ENCODE measurements at places on chromosomes 3 and 15.

GRCh38 chr3:8863891-8864290 lies 94.5 kb upstream of the OXTR start:
- DNase-seq, result no peak

GRCh38 chr15:90033006-90033405 lies 31.9 kb downstream of the ZNF710 start:
- DNase-seq, result no peak

- DNase-seq, result no peak
Observed at GRCh38 chr3:8638994-8639658, 5.5 kb downstream of the SSUH2 start.

GRCh38 chr3:40187945-40188344 lies 121.6 kb upstream of the EIF1B start:
- DNase-seq, result no peak

DNA sequence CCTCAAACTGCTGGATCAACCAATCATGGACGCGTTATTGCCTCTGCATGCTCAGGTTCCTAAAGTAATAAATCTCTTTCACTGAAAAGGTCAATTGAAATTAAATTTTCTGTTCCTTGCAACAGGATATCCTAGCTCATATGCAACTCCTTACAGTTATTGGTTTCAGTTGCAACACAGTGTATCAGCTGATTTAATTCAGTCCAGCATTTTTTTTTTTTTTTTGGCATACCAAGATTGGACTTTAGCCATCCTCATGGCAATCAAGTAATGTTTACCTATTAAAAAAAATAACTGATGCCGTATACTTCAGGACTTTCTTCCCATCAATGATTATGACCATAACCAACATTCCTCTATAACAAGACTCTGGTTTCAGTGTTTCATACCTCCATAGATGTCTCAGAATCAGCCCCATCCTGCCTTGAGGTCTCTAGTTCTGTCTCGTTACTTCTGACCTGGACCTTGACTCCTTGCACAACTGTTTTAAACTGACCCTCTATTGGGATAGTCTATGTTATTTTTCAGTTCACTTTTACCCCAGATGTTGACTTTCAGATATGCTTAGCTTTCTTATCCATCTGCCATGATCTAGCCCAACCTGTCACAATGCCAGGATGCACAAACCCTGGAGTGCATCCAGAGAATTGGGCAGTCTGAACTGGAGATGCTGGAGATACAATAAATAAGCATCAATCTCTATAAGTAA lies 265.0 kb upstream of the GADL1 start:
- DNase-seq, result no peak

GRCh38 chr3:42277676-42278075 lies 11.7 kb upstream of the CCK start:
- DNase-seq, result no peak

DNA sequence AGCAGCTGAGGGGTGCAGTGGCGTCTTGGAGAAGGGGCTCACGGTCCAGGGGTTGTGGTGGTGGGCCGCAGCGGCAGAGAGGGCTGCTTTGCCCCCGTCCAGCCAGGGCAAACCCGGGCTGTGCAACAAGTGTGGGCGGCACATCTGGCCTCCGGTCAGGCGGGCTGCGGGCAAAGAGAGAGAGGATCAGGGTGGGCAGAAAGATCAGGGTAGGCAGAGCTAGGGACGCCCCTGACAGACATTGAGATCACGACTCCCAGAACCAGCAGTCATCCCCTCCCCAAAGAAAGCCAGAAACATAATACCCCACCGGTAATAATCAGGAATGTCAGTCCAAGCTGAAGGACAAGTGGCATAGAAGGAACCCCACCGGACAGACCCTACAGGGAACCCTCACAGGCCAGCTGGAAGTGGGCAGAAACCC lies 6.8 kb downstream of the GATA2 start:
- no peak for DNase-seq

DNA sequence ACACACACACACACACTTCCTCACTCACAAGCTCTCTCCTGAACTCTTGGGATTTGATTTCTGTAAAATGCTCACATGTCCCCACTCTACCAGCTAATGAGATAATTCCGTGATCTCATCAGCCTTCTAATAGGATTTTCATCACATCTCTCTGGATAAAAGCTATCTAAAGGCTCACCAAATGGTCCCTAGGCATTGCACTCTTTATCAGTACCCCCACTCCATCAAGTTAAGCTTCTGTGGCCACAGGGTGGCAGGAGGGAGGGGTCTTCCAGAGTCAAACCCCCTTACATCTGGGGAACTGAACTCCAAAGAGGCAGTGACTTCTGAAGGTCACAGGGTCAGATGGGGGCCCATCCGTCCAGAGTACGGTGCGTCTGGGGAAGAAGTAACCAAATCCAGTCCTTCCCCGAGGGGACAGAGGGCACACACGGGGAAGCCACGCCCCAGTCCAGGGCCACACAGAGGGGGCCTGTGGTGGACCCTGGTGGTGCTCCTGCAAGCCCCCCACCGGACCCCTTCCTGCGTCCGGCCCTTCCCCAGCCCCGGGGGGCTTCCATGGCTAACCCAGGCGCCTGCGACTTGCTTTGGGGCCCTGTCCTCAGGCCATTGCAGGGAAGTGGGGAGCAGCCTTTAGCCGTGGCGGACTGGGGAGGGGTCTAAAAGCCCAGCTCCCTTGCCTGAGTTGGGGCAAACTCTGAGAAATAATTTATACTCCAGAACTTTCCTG lies 25.5 kb downstream of the CPN2 start:
- DNase-seq, result no peak

Data from activated CD4-positive, alpha-beta T cell treated with anti-CD3 and anti-CD28 coated beads for 4 hours (primary cell).